Activated T-helper 1 cell treated with anti-CD3 and anti-CD28 coated beads, Interleukin-12 subunit alpha, Interleukin-12 subunit beta, Interleukin-2, Interleukin-4 antibody, amounts not matched to agents 30 ng/mL and 10 ng/mL and 1 ng/mL, durations not matched to agents 14 hours and 24 hours and 36 hours (primary cell): ENCODE measurements at places on chromosomes 6 and 20. TPM values are rescaled to one million over a fixed set of nuclear protein-coding genes. Genes with fewer than 3 reads are reported as not detected.

GRCh38 chr6:158014505-158015187 lies 33.0 kb downstream of the SYNJ2 start:
- H3K4me1 ChIP-seq = peaks cover 48% of the 10 kb centered on the region
- no peaks in the 10 kb centered on the region for H3K27me3 ChIP-seq
- H3K27ac ChIP-seq = peak overlapping the region; percentile 56
- no peak for DNase-seq
- H3K4me3 ChIP-seq = no peak overlapping the region
- peaks cover 34% of the 10 kb centered on the region for H3K36me3 ChIP-seq

- no peak overlapping the region for H3K27ac ChIP-seq
- H3K36me3 ChIP-seq = no peaks in the 10 kb centered on the region
- no peaks in the 10 kb centered on the region for H3K27me3 ChIP-seq
- DNase-seq = no peak
Measured at GRCh38 chr6:114281496-114281895, 61.3 kb downstream of the HS3ST5 start.

Gene WFDC5
- 0.27 TPM in 1 of 2 replicates, not detected in the other for total RNA-seq

DNA sequence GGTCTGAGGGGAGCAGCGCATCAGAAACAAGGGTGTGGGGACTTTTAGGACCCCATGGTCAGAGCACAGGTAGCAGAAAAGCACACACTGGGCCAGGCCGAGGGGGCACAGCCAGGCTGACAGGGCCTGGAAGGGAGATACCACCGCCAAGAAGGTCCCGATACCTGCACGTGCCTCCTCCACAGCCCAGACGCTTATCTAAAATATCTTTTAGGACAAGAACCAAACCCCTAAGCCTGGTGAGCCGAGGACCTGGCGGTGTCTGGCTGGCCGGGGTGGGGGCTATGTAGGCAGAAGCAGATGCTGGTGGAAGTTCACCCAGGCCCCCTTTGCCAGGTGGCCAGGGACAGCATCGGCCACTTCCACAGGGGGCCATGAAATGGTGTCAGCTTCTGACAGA lies 89.3 kb downstream of the CDC5L start:
- no peaks in the 10 kb centered on the region for H3K36me3 ChIP-seq
- DNase-seq = no peak
- no peaks in the 10 kb centered on the region for H3K4me1 ChIP-seq

DNA sequence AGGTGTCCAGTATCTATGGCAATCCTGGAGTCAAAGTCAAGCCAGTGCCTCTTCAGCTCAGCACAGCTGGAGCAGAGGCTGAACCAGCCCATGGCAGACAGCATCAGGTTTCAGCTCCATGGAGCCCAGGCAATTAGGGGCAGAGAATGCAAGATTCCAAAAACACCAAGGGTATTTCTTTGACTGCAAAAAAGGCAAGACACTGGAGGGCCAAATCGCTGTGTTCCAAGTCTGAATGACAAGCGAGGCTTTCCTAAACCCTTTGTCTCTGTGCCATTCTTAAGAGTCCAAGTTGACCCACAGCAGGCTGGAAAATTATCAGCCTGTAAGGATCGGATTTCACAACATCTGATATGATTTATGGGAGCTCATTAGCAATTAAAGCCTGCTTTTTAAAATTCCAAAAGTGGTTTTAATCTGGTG lies 49.7 kb upstream of the TGM3 start:
- no peak overlapping the region for H3K4me3 ChIP-seq
- no peaks in the 10 kb centered on the region for H3K4me1 ChIP-seq
- H3K27me3 ChIP-seq = peaks cover 6% of the 10 kb centered on the region
- DNase-seq = no peak
- no peaks in the 10 kb centered on the region for H3K36me3 ChIP-seq

DNA sequence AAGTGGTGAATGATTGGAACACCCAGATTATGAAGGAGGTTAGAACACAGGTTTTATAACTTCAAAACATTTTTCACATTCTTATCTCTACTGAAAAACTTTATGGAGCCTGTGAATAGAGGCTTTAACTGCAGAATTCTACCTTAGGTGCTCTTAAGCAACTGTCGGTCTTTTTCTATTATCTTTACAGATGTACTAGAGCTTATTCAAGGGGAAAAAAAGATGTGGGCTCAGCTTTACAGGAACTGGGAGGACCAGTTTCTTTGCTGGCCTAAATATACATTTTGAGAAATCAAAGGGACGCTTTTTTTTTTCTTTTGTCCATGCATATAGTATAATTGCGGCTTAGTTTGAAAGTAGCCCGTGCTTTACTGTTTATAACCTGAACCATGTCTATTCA lies 58.9 kb downstream of the UST start:
- no peak overlapping the region for H3K27ac ChIP-seq
- H3K4me3 ChIP-seq = no peak overlapping the region
- no peaks in the 10 kb centered on the region for H3K4me1 ChIP-seq
- DNase-seq = no peak
- no peaks in the 10 kb centered on the region for H3K36me3 ChIP-seq

- H3K27me3 ChIP-seq = no peaks in the 10 kb centered on the region
- no peaks in the 10 kb centered on the region for H3K4me1 ChIP-seq
Measured at GRCh38 chr6:113755449-113756289, 101.5 kb upstream of the MARCKS start.

Gene NKX2-2
- not detected in 2 replicates for total RNA-seq

GRCh38 chr20:31496761-31497295 lies 17.4 kb upstream of the HM13 start:
- H3K27ac ChIP-seq = no peak overlapping the region
- peaks cover 9% of the 10 kb centered on the region for H3K27me3 ChIP-seq
- DNase-seq = no peak
- H3K4me1 ChIP-seq = no peaks in the 10 kb centered on the region
- no peaks in the 10 kb centered on the region for H3K36me3 ChIP-seq

Gene PPP1R14C
- not detected in 2 replicates for total RNA-seq

DNA sequence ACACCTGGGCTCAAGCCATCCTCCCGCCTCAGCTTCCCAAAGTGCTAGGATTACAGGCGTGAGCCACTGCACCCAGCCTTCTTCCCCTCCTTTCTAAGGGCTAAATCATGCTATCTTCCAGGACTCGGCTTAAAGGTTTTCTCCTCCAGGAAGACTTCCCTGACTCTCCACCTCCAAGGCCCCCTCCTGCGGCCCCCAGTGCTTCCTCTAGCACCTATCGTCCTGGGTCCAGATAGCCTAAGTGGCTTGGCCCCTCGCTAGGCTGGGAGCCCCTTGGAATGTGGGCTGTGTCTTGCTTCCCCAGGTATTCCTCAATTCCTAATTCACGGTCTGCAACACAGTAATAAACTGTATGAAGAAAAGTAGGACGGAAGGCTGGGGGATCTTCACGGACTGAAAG lies 36.7 kb downstream of the PIM1 start:
- DNase-seq = no peak
- H3K27ac ChIP-seq = peak overlapping the region; percentile 19
- no peak overlapping the region for H3K4me3 ChIP-seq
- peaks cover 5% of the 10 kb centered on the region for H3K36me3 ChIP-seq
- no peaks in the 10 kb centered on the region for H3K27me3 ChIP-seq
- peaks cover 70% of the 10 kb centered on the region for H3K4me1 ChIP-seq

Gene PHACTR3
- not detected in 2 replicates for total RNA-seq

DNA sequence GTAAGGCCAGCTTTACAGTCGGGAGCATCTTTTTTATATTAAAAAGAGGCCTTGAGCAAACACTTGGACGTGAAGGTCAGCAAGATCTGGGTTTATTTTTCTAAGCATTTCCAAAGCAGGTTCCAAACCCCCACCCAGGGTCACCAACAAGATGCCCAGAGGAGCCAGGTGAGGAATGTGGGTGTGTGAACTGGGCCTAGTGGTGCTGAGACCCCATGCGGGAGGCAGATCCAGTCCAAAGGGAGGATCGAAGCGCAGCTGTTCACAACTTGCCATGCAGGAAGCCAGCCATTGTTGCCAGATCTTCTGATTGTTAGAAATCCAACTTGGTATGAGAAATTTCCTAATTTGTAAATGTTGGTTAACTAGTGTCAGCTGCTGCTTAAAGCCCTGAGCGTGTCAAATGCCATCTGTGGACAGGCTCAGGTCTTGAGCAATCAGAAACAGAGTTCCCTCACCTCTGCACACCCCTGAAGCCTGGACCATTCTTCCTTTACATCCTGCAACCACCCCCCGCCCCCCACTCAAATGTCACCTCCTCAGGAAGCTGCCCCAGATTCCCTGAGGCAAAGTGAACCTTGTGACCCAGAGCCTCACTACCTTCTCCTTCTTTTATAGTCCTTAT lies 46.5 kb downstream of the NFATC2 start:
- no peaks in the 10 kb centered on the region for H3K27me3 ChIP-seq
- H3K4me1 ChIP-seq = peaks cover 90% of the 10 kb centered on the region
- H3K36me3 ChIP-seq = peaks cover 58% of the 10 kb centered on the region
- peak overlapping the region; percentile 13 for H3K4me3 ChIP-seq
